ENCODE measurements at places on chromosomes 5 and 9.

GRCh38 chr5:135952683-135953082 is 2.1 kb downstream of the LECT2 start:
- no peak for DNase-seq

DNA sequence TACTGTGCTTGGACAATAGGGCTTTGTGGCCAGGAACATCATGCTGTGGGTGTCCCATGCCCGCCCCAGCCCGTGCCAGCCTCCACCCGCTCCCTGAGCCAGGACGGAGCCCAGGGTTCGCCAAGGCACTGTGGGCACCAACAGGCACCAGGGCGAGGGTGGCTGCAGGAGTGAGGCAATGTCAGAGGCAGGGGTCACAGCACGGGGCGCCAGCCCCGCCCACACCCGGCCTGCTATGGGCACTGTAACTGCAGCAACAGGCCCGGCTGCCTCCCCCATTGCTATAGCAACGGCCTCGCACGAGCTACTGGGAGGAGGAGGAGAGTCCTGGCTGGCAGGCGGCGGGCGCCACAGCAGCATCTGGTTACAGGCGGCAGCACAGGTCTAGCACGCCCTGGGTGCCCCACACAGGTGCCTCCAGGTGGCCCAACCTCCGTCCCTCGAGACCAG is 2.5 kb downstream of the ABCA2 start:
- peak; percentile 86 for DNase-seq

GRCh38 chr9:16879416-16879815 is 8.9 kb upstream of the BNC2 start:
- DNase-seq: no peak

DNA sequence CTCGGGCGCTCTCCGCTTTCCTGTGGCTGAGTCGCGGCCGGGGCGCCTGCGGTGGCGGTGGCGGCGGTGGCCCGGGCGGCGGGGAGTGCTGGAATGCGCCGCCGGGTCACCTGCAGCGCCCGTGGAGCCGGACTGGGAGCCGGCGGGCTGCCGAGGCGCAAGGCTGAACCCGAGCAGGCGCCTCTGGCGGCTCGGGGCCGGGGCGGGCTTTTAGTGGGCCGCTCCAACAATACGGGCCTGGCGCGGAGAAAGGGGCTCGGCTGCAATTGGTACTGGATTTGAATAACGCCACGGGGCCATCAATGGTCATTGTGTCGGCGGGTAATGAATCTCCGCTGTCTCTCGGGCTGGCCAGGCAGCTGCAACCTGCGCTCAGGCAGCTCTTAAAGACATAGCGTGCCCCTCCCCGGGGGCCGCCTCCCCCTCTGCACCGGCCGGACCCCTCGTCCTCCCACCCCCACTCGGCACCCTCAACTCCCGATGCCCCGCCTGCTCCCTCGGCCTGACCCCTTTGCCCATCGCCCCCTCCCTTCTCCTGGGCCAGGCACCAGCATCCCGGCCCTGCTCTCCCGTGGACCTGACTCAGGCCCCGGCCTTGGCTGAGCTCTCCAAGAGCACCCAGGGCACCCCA is 22.1 kb downstream of the URM1 start:
- DNase-seq: no peak

GRCh38 chr5:152739916-152740315 is 334.8 kb upstream of the NMUR2 start:
- no peak for DNase-seq

- DNase-seq: no peak
These were observed 25.9 kb downstream of the MTRR start for GRCh38 chr5:7894860-7895259.

DNA sequence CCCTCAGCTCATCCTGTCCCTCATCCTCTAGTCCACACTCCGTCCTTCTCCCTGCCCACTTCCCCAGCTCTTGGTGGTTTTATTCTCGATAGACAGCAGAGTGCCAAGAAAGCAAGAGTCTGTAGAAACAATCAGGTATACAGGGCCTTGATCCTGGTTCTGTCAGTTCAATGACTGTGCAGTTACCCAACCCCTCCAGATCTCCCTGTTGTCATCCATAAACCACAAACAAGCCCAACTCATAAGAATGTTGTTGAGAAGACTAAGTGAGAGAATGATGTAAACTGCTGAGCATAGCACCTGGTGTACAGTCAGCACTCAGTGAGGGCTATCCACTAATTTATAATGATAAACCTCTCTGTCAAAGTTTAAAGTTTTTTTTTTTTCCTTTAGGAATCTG is 31.3 kb downstream of the ISL1 start:
- no peak for DNase-seq

DNA sequence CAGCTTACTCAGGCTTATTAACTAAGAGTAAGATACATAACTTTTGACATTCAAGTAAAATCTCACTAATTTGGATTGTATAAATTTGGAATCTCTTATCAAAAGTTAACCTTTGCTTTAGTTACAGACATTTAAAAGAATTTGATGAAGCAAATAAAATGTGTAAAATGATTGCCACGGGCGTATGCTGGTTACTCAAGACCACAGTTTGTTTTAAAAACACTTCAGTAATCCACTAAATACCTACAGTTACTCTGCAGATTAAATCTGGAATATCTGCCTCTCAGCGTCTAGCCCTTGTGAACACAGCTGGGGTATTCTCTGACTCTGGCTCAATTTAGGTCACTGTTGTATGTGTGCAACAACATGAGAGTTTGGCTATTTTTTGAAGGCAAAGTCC is 143.8 kb downstream of the MCTP1 start:
- DNase-seq: no peak

DNA sequence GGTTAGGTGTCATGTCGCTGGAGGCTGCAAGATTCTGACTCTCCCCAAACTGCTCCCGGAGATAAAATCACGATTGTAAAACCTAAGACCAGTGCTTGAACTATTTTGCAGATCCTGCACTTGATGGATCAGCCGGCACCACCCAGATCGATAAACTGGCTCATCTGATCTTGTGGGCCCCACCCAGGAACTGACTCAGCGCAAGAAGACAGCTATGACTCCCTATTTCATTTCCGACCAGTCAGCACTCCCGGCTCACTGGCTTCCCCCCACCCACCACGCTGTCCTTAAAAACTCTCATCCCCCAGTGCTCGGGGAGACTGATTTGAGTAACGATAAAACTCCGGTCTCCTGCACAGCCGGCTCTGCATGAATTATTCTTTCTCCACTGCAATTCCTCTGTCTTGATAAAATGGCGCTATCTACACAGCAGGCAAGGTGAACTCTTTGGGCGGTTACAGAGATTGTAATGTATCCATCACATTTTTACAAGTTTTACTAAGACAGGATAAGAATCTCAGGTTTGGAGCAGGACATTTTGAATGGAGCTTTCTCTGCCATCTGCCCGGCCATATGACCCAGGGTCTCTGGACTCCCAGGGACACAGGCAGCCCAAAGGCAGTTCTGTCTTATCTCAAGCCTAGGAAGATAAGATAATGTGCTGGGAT is 10.6 kb upstream of the PPP1R26 start:
- no peak for DNase-seq

- no peak for DNase-seq
These were observed 224.7 kb downstream of the GDNF start for GRCh38 chr5:37615184-37615583.

DNA sequence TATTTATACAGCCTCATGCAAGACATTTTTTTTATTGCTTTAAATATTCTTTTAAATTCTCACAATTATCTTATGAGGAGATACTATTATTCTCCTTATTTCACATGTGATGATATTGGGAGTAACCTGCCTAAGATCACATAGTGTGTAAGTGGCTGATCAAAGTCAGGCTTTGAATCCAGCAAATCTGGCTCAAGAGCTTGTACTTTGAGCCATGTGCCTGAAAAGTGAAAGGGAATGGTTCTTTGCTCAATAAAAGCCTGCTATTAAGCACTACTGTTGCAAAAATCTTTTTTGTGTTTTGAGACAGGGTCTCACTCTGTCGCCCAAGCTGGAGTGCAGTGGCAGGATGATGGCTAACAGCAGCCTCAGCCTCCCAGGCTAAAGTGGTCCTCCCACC is 35.1 kb downstream of the PWWP2A start:
- DNase-seq: no peak

DNA sequence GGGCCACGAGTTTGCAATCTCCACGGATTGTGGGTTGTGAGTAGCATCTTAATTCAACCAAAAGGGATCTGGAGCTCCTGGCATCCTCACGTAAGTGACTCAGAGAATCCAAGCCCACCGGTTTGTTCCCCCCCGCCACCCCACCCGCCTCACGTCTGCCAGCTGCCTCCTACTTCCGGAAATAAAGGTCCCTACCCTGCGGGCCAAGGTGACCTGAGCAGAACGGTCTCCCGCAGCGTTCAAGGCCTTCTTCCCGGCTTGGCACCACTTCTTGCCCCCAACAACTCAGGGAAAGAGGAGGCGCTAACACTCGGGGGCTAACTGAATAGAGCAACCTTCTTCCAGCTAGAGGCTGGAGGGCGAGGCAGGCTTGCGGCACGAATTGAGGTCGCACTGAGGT is 8.8 kb upstream of the GPRIN1 start:
- DNase-seq: no peak

- DNase-seq: no peak
These were observed 146.4 kb downstream of the HACD4 start for GRCh38 chr9:20884985-20885593.

DNA sequence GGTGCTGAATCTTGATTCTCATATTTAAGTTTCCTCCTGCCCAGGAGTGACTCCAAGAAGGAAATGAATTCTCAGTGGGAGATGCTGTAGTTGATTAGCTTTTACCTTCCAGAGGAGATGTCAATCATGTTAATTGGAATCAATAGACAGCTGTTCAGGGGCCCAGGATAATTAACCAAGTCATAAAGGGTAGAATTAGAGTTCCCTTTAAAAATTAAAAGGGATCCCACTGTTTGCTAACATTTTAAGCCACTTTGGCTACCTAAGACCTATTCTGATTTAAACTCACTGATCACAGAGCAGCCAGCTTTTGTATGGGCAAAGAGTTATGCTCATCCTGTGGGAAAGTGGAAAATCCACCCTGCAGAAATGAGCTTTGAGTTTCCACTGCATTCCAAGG is 249.6 kb downstream of the SLIT3 start:
- DNase-seq: no peak

DNA sequence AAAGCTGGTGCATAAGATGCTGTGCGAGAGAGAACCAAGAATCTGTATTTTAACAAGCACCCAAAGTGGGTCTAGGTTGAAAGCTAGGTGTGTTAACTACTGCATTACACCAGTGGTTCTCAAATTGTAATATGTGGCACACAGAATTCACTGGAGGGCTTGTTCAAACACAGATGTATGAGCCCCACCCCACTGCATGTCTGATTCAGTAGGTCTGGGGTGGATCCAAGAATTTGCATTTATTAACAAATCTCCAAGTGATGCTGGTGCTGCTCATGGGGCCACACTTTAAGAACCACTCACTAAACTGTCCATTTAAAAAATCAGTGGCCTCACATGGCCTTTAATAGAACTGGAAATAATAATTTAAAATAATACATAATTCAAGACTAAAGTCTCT is 40.4 kb downstream of the LPAR1 start:
- DNase-seq: no peak

GRCh38 chr5:64980176-64980575 is 211.4 kb downstream of the CWC27 start:
- no peak for DNase-seq

DNA sequence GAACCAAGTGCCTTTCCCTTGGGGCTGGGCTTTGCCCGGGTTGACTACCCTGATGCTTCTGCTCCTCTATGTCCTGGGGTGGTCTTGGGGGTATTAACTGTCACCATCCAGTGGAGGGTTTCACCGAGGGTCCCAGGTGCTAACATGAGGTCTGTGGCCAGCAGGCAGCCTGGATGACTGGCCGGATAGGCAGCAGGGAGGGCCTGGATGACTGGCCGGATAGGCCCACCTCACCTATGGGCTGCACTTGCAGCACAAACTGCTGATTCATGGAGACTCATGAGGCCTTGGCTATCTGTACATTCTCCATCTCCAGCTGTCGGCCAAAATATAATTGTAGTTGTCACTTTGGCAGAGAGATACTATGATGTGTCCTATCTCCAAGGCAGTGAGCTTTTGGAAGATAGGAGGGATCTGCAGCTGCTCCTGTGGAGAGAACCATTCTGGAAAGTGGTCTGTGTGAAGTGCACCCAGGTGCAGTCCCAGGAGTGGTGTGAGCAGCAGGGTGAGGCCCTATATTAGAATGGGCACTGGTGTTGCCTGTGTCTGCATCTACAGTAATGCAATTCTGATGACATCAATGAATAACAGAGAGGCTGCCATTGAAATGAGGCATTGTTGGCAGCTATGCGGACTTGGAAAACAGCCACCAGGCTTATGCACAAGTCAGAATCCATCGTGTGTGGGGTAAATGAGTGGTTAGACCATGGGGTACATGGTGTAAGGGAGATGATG is 26.3 kb upstream of the CDKN2AIPNL start:
- no peak for DNase-seq

DNA sequence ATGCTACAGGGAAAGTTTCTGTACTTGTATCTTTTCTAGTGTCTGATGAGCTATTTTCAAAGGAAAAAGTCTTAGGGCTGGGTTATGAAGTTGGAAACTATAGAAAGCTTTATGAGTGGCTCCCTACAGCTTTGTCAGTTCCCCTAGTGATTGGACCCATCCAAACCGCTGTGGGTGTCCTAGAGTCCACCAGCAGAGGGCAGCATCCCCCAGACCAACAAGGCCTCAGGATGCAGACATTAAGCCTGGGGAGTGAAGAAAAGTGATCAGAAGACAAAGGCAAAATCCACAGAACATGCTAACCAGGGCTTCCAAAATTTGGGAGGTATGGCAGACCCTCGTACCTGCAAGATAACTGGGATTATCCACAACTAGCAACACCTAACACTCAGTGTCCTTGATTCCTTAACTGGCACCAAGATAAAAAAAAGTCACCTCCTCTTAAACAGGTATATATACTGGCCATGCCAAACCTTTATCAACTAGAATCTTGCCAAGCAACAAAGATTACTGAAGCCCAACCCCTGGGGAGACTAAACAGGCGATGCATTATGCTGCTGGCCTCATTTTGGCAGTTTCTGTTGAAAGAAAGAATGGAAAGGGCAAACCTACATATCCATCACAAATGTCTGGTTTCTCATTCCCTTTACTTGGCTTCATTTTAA is 110.4 kb upstream of the NR5A1 start:
- peak; percentile 24 for DNase-seq

- peak; percentile 56 for DNase-seq
These were observed 312 bp downstream of the SET start for GRCh38 chr9:128689293-128689774.

GRCh38 chr9:137136261-137136880 is 2.6 kb upstream of the GRIN1 start:
- DNase-seq: no peak

GRCh38 chr5:150619359-150620230 is 20.9 kb upstream of the SYNPO start:
- DNase-seq: no peak

GRCh38 chr9:24832307-24832706 is 286.6 kb upstream of the IZUMO3 start:
- DNase-seq: no peak

- DNase-seq: no peak
These were observed 709 bp upstream of the SH3PXD2B start for GRCh38 chr5:172455087-172455381.

GRCh38 chr5:62346748-62347147 is 40.7 kb downstream of the KIF2A start:
- DNase-seq: no peak

All from DMS79 (cell line).